Activated CD4-positive, alpha-beta T cell treated with anti-CD3 and anti-CD28 coated beads, Interleukin-2, amount 50 U/mL, for 24 hours (primary cell): ENCODE measurements at places on chromosomes 6 and 20.

GRCh38 chr20:20815711-20816455 is 103.4 kb upstream of the RALGAPA2 start:
- no peak for DNase-seq

- DNase-seq = no peak
Measured at GRCh38 chr6:37303891-37304503, 46.1 kb upstream of the TMEM217 start.

GRCh38 chr6:13725052-13725451 is 13.4 kb upstream of the RANBP9 start:
- no peak for DNase-seq

DNA sequence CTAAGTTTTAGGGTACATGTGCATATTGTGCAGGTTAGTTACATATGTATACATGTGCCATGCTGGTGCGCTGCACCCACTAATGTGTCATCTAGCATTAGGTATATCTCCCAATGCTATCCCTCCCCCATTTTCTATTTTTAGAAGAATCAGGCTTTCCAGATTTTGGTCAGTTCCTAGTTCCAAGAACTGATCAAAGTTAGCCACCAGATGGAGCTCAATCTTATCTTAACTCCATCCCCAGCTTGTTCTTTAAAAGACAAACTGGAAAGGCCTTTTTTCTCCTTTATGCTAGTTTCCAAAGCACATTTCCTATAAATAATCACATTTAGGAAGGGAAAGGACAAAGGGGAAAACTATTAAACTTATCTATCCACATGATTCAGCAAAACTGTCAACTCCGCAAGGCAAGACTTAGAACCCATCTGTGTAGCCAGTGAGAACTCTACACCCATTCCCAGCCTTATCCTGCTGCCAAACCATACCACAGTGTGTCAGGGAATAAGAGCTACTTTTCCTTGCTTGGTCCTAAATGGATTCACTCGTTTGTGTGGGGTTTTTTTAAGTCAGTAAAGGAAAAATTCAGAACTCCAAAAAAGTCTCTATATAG is 22.8 kb upstream of the KHDC1 start:
- DNase-seq = no peak

- DNase-seq = no peak
Measured at GRCh38 chr6:74870403-74870802, 335.4 kb downstream of the COL12A1 start.

- no peak for DNase-seq
Measured at GRCh38 chr6:28900577-28901256, 23.1 kb downstream of the TRIM27 start.

DNA sequence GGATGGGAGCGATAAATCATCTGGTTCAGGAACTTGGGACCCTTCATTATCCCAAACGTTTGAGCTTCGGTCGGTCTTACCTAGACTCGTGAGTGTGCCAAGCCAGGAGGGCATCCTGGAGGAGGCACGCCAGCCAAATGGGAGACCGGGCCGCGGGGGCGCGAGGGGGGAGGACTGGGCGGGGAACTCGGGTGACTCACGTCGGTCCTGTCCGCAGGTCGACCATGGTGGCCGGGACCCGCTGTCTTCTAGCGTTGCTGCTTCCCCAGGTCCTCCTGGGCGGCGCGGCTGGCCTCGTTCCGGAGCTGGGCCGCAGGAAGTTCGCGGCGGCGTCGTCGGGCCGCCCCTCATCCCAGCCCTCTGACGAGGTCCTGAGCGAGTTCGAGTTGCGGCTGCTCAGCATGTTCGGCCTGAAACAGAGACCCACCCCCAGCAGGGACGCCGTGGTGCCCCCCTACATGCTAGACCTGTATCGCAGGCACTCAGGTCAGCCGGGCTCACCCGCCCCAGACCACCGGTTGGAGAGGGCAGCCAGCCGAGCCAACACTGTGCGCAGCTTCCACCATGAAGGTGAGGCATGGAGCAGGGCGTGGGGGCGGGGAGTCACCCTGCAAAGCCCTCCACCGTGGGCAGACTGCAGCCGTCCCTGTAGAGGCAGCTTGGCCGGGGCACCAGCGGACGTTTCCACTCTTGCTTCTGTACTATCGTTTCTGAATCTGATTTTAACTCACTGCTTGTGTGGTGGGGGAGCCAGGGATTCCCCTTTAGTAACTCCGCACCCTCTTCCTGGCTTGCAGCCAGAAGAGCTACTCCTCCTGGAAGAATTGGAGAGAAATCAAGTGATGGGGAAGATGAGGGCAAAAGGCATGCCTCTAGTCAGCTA is 2.7 kb downstream of the BMP2 start:
- DNase-seq = no peak
